ENCODE measurements at places on chromosomes 4 and X.

- no peak for DNase-seq
These were observed 218.6 kb downstream of the CHM start for GRCh38 chrX:85828771-85829170.

GRCh38 chr4:16833722-16834121, 64.7 kb downstream of the LDB2 start:
- DNase-seq, result no peak

GRCh38 chr4:130393642-130394041, 1297.7 kb downstream of the C4orf33 start:
- no peak for DNase-seq

GRCh38 chrX:129721870-129722269, 16.9 kb upstream of the XPNPEP2 start:
- no peak for DNase-seq

DNA sequence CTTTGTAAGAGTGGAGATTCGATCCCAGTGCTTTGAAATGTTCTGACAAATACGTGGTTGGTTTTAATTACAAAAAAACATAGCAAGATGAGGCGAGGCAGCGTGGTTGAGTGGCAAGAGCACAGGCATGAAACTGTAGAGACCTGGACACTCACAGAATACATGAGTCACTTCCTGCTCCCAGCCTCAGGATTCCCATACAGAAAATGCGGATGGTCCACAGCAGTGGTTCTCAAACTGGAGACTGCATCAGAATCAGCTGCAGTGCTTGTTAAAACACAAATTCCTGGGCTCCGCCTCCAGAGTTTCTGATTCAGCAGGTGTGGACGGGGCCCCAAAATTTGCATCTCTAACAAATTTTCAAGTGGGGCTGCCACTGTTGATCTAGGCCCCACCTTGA, 10.1 kb downstream of the OTOP1 start:
- DNase-seq, result no peak

DNA sequence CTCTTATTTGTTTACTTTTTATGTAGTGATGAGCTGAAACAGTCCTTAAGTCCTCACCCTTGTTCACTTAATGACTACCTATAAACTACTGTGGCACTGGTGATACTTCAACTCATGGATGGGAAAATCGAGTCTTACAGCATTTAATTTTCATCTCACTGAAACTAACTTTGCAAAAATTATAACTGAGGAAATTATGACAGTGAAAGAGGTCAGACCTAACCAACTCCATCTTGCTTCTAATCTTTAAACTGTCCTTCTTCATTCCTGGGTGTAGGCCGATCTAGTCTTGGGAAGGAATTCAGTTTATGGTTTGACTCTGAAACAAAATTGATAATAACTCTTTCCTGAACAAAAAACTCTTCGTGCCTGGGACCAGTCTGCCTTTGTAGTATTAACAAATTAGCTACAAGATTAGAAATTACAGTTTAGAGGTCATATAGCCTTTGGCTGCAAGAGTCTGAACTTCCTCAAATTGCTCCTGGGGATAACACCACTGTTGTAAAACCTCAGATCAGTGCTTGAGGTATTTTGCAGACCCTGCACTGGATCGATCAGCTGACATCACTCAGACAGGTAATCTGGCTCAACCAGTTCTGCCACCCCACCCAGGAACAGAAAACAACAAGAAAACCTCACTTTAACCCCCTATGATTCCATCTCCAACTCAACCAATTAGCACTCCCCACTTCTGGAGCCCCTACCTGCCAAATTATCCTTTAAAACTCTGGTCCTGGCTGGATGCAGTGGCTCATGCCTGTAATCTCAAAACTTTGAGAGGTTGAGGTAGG, 995.7 kb upstream of the PRKX start:
- DNase-seq, result no peak

DNA sequence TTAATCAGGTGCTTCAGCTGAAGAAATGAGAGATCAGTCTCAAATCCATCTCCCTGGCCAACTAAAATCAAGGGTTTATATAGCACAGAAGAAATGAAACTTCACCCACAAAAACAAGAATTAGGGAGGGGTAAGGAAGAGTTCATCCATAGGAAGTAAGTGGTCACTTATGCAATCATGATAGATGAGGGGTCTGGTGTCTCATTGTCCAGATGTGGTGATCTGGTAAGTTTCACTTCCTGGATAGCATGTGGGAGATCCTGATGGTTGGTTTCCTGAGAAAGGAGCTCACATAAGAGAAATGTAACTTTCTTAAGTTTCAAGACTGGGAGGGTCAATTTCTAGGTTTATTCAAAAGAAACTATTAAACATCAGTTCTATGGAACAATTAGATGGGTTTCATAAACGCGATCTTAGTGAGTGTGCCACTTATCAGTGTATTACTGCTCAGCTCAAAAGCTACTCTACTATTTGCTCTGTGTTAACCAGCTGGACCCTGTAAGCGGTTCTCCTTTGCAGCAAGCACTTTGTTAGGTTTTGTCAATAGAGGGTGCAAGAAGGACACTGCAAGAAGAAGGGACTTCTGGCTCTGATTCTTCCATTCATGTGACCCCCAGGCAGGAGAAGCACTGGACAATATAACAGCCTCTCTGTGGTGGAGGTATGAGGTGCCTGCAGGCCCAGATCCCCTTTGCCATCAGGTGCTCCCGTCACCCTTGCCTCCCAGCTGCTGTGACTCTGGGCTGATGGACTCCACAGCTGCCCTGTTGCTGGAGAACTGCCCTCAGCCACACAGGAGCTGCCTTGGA, 35.4 kb upstream of the HPSE start:
- DNase-seq, result no peak

GRCh38 chrX:40933706-40934425, 151.4 kb upstream of the USP9X start:
- no peak for DNase-seq

GRCh38 chrX:40877887-40878286, 142.5 kb upstream of the MED14 start:
- DNase-seq, result no peak

DNA sequence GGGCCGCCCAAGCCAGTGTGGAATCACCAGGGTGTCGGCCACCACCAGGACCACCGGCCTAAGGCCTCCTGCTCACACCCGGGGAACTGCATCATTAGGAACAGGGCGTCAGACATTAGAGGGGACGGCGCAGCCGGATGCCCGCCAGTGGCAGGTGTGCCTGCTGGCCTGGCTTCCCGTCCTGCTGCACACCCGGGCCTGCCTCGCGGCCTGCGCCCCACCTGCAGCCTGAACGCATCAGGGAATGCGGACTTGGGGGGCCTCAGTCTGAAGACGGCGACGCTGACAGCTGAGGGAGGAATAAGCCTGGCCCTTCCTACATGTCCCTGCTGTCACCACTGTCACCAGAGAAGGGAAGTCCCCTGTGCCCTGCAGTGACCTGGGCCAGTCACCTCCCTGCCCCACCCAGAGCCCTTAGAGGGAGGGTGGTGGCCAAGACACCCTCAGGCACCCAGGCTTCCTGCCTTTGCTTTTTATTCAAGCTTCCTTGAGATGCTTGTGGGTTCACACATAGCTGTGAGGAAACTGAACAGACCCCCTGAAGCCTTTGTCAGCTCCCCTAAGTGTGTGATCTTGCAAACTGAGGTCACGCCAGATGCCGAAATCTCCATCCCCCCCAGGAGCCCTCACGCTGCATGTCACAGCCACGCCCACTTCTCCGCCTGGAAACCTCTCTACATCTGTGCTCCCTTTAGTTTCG, 3.2 kb downstream of the DGKQ start:
- peak; percentile 33 for DNase-seq

DNA sequence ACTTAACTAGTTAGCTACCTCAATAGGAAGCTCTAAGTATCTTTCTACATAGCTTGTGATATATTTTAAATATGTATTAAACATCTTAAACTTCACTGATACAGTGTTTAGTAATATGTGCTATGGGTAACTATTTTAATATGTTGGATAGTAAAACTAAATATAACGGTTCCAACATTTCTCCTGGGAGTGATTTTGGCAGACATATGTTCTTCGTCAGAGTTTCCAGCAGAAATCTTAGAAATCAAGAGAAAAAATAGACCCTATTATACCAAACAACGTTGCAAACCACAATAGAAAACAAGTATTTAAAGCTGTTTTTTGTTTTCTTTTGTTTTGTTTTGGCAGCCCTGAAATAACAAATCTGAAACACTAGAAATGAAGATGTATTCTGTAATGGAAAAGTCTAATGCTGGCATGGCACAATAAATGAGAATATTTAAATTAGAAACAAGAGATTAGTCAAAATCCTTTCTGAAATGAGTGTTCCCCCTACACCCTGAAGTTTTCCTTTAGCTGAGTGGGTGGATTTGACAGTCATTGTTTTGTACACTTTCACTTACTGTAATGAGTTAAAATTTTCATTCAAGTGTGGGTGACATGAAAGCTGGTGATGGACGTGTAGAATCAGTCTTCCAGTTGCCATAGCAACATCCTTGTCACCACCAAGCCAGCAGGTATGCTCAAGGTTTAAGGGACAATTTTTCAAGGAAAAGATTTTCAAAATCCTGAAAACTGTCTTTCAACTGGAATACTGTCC, 233.5 kb downstream of the SCFD2 start:
- no peak for DNase-seq

- DNase-seq, result no peak
These were observed 19.3 kb upstream of the MSMO1 start for GRCh38 chr4:165308166-165308565.

GRCh38 chr4:22881411-22881810, 188.7 kb downstream of the GBA3 start:
- DNase-seq, result no peak

DNA sequence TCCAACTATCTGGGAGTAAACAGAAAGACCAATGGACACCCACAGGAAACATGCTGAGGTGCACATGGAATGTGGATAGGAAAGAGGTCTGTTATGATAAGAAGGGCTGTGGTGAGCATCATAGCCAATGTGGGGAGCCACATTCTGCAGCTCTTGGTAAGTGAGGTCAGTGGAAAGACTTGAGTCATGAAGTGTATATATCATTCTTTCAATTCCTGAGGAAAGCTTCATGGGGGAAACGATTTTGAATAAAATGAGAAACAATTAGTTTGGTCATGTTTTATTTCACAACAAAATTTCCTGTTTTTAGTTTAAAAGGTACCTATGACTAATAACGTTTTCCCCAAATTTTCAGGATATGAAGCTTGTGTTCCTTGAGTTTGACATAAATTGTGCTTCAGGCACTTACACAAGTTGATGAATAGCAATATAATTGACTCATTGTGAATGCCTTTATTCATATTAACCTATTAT, 41.4 kb upstream of the RASSF6 start:
- no peak for DNase-seq

GRCh38 chr4:138085736-138086305, 156.3 kb downstream of the SLC7A11 start:
- no peak for DNase-seq

DNA sequence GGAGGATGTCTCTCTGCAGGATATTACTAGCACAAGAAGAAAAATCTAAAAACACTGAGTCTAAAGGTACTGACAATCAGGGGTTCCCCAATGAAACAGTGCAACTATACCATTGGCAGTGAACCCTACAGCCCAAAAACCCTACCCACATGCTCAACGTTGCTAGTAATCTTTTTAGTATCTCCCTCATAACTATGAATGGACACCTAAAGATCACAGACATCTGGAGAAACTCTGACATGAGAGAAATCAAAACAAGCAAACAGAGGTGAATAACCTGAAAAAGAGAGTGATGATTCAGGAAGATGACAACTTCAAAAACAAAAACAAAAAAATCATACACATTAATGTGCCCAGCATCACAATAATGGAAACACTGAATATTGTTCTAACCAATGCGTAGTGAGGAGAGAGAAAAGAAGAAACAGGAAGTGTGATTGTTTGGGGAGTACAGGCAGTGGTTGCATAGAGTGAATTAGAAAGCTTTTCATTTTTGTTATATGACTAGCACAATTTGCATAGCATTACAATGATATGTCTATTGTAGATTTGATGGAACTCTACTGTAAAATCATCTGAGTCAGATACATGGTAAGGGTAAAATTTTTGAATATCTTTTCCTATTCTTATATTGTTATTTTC, 78.9 kb upstream of the FMR1 start:
- no peak for DNase-seq

- DNase-seq, result no peak
These were observed 52.6 kb upstream of the ARX start for GRCh38 chrX:25068340-25068739.

- DNase-seq, result no peak
These were observed 44.0 kb upstream of the USP38 start for GRCh38 chr4:143140696-143141095.

DNA sequence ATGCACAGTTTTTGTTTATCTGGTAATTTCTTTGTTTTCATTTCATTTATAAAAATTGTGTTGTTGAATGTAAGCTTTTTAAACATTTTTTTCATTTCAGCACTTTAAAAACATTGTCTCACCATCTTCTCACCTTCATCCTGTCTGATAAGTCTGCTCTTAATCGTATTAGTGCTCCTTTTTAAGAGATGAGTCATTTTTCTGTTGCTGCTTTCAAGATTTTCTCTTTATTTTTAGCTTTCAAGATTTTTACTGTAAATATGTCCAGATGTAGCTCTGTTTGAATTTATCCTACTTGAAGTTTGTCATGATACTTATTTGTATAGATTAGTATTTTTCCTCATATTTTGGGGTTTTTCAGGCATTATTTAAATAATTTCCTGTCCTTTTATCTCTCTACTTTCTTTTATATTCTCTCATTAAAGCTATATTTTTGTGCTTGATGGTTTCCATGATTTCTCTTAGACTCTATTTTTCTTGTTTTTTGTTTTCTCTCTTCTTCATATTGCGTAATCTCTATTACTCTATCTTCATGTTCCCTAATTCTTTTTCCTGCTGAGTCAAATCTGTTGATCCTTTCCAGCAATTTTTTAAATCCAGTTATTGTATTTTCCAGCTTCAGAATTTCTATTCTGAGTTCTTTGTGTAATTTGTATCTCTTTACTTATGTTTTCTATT, 1400.4 kb upstream of the PCDH7 start:
- no peak for DNase-seq

Measured in stimulated activated CD8-positive, alpha-beta memory T cell treated with anti-CD3 and anti-CD28 coated beads, Interleukin-12 subunit alpha, Interleukin-12 subunit beta, amount 100 ng/mL, for 4 hours (primary cell).